ENCODE measurements at places on chromosomes 1 and 21.

DNA sequence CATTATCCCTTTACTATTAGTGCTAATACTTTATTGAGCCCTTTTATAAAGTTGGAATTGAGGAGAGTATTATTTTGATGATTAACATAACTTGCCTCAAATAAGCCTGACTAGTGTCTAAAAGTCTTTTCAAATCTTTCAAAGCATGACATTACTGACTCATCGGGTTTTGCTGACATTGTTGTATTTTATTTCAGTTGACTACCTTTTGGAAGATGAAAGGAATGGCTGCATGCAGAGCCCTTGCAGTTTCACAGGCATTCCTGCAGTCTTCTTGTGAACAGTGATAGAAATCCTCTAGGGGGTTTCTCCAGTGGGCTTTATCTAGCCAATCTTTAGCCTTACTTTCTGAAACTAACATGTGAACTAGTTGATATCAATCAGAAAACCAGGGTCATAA lies 43.0 kb upstream of the TMEM61 start:
- no peak for DNase-seq

DNA sequence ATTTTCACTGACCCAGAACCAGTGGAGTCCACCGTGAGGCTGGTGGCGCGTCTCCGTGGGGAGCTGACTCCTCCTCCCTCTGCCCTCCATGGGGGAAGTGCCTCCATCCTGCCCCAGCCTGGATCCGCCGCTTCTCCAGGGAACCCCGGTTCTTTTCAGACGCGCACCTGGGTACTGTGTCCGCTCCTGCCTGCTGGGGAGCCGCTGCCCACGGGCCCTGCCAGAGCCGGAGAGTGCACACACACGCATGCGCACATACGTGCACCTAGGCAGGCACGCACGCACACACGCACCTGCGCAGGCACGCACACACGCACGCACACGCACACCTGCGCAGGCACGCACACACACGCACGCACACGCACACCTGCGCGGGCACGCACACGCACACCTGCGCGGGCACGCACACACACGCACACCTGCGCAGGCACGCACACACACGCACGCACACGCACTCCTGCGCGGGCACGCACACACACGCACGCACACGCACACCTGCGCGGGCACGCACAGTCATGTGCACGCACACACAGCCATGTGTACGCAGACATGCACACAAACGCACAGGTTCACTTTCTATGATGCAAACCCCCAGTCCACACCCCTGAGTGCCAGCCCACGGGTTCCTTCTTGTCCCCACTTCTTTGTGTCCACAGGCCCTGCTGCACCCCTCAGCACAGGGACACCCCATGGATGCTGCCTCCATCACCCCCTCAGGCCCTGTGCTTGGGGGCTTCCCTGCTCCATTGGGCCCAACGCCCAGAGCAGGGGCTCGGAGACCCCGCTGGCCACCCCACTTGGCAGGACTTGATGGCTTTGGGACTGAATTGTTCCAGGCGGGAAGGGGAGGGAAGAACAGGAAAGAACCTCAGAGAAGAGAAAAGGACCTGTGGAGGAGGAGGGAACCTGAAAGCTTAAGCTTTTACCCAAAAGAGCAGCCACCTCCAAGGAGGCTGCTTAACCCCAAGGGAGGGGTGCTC lies 42.7 kb downstream of the MORN1 start:
- no peak for DNase-seq

DNA sequence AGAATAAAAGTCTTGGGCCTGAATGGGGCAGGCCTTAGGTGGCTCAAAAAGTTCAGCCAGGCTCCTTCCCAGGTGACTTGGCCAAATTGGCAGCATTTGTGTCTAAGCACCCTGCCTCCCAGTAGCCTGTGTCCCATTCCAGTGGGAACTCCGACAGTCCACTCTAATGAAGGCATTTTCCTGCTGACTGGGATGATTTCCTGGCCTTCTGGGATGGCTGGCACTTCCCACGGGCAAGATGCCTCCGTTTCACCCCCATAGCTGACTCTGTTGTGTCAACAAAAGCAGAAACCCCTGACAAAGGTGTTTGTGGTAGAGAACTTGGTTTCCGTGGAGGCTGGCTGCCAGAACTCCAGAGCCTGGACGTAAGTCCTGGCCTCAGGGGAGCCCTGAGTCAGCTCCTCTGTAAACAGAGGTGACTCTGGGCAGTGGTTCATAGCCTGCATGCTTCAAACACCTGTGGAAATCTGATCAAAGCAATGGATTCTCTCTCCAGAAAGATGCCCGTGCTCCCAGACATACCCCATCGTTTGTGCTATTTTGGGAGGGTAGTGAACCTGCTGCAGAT lies 36.6 kb downstream of the WNT3A start:
- no peak for DNase-seq

GRCh38 chr1:84163123-84163931 lies 19.3 kb downstream of the PRKACB start:
- DNase-seq, result no peak

- no peak for DNase-seq
Measured at GRCh38 chr1:212490276-212490675, 57.6 kb downstream of the NENF start.

GRCh38 chr1:245310571-245311531 lies 156.1 kb downstream of the KIF26B start:
- DNase-seq, result no peak

- peak; percentile 84 for DNase-seq
Measured at GRCh38 chr1:212566522-212567479, 41.8 kb upstream of the ATF3 start.

DNA sequence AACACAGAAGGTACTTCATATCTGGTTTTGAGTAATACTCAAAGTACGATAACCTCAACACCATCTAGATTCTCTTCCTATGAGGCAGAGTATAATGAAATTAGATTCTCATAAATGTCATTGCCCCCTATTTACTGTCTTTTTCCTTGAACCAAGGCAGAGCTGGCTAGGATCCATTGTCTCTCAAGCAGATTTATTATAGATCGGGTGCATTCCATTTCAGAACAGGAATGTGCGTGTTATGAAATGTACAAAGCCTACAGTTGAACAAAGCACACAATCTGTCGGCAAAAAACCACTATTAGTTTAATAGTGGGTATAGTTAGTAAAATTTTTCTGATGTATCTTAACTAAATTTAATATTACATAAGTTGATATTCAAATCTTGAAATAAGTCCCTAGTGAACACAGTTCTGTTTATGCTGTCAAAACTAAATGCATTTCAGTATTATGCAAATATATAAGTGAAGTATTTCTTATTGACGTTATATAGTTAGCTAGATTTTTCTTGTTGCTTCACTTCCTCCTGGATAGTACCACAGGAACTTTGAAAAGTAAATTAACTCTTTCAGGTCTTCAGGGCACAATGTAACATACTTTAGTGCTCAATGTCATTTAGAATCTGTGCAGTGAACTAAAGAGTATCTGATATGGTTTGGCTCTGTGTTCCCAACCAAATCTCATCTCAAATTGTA lies 92.1 kb downstream of the DDAH1 start:
- no peak for DNase-seq

DNA sequence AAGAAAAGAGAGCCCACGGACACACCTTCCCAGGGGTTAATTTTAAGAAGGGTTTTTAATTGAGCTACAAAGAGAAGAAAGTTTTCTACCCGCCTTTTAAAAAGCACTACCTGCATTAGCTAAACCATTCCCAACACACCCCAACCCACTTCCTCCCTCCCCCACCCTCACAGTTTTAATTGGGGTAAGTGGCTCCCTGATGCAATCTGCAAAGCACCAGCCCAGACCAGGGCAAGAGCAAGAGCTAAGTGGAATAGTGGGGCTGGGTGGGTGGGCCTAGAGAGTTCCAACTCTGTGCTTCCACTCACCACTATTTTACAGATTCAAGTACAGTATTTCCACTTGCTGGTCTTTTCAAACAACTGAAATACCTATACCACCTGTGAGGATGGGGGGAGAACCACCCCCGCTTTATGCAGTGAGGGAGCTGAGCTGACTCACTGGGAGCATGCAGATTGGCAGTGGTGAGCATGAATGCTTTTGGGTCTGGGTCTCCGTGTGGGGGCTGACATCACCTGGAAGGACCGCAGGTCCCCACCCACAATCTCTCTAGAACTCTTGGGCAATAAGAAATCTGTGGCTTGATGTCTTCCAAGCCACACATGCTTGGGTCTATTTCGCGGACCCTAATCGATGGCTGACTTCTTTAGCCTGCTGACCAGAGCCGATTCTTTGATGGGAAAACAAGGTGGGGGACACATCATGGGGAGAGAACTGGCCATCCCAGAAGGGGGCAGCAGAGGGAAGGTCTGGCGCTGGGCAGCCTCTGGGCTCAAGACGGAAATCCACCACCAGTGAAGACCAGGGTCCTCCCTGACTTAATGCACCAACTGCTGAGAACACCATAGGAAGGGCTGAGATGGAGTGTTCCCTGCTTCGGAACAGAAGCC lies 95.5 kb downstream of the SSBP3 start:
- no peak for DNase-seq

DNA sequence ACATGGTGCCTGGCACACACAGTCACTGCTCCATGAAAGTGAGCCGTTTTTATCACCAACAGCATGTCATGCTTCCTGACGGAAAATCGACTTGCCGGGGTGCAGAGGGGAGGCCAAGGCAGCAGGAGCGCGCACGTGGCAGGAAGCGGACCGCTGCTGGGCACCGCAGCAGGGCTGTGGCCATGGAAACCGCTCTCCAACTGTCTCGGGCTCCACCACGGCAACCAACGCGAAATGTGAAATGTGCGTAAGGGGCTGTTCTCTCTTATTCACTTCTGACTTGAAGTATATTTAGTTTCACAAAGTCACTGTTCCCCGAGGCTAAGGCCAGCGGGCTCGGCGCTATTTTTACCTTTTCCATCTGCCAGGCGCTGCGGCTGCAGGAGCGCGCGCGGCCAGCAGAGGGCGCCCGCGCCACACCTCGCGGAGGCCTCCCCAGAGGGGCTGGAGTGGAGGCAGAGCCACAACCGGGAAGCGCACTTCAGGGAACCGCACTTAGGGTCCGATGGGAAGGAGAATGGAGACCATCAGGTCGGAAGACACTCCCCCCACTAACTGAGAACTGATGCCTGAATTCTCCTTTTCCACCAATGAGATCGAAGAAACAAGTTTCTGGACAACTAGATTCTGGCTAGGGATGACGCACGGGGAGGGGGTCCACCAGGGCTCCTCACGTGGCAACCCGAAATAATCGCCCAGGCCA lies 19.7 kb downstream of the RCC2 start:
- no peak for DNase-seq

GRCh38 chr1:234980645-234981396 lies 147.8 kb downstream of the TOMM20 start:
- DNase-seq, result no peak

GRCh38 chr1:227731241-227731677 lies 3.8 kb downstream of the JMJD4 start:
- DNase-seq, result no peak

- no peak for DNase-seq
Measured at GRCh38 chr1:21608798-21609197, 60.4 kb downstream of the RAP1GAP start.

- DNase-seq, result no peak
Measured at GRCh38 chr1:47658161-47658920, 220.5 kb downstream of the FOXD2 start.

DNA sequence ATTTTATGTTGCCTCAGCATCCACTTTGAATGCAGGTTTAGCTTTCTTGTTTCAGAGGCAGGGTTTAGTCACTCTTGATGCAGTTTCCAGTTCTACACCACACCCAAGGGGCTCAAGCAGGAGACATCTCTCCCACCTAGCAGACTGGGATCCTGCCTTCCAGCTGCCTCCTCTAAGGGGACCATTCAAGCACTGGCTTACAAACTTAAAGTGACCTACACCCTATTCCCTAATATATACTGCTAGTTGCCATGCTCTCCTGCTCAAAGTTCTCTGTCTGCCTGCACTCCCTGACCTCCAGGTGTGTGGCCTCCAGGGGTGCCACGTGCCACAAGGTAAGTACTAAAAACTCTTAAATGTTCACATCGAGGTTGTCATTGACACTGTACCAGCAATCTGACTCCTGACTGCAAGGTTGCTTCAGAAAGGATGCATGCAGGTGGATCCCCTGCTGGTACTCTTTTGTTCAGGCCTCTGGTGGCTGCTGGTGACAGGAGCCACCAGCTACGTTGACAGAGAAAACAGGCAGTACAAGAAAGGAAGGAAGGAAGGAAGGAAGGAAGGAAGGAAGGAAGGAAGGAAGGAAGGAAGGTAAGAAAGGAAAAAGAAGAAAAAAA lies 185.9 kb downstream of the COQ8A start:
- no peak for DNase-seq

DNA sequence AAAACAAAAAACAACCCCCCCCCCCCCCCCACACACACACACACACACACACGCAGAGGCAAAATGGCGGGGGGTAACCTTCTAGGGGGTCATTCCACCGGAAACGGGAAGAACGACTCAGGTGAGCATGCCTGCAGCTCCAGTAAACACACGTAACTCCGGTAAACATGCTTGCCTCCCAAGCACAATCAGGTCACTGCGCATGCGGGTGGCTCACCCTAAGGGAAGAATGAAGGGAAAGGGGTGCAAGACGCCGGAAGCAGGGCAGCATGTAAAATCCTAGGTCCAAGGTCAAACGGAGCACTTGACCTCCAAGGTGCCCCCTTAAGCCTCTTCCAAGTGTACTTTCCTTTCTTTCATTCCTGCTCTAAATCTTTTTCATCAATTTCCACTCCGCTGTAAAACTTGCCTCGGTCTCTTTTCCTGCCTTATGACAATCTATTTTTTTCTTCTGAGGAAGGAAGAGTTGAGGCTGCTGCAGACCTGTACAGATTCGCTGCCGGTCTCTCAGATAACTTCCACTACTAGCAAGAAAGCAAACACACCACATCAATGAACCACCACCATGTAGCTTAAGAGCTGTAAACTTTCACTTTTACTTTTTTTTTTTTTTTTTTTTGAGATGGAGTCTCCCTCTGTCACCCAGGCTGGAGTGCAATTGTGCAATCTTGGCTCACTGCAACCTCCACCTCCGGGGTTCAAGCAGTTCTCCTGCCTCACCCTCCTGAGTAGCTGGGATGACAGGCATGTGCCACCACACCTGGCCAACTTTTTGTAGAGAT lies 21.0 kb upstream of the CBR3 start:
- peak; percentile 11 for DNase-seq

DNA sequence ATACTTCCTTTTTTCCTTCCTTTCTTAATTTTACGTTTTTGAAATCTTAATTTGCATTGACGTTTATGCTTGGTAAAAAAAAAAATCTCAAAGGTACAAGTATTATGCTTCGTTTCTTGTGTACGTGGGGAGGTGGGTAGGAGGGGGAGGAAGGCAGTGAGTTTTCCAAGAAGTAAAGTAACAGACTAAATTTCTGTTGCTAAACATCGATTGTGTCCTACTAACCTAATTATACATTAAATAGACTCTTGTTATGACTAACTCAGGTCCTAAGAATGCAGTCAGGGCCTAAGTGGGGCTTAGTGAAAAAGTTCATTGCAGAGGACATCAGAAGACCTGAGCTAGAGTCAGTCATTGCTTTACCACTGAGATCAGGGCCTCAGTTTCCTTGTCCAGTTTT lies 17.5 kb downstream of the NEK7 start:
- DNase-seq, result no peak

DNA sequence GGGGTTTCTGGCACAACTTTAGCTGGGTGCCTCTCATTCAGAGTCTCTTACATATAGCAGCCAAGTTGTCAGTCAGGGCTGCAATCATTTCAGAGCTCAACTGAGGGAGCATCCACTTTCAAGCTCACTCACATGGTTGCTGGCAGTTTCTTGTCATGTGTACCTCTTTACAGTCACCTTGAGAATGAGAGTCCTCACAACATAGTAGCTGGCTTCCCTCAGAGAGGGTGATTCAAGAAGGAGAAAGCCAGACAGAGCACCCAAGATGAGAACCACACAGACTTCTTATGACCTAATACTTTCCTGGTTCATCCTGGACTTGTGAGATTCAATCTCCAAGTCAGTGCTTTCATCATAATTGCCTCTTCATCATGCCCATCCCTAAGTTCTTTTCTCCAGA lies 57.2 kb downstream of the DPT start:
- DNase-seq, result no peak

Measured in NCI-H1105 treated with DMSO at 0.1 percent for 48 hours (cell line).